ENCODE measurements at places on chromosomes 4 and X.

DNA sequence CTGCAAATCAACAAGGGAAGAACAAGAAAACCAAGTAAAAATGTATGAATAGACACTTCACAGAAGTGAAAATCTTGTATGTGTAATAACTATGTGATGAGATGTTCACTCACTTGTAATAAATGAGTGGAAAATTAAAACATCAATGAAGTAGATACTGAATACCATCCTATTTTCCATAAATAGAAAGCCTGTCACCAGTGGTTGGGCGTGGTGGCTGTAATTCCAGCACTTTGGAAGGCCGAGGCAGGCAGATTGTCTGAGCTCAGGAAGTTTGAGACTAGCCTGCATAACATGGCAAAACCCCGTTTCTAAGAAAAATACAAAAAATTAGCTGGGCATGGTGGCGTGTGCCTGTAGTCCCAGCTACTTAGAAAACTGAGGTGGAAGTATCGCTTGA is 53.5 kb upstream of the SOD3 start:
- DNase-seq: no peak

DNA sequence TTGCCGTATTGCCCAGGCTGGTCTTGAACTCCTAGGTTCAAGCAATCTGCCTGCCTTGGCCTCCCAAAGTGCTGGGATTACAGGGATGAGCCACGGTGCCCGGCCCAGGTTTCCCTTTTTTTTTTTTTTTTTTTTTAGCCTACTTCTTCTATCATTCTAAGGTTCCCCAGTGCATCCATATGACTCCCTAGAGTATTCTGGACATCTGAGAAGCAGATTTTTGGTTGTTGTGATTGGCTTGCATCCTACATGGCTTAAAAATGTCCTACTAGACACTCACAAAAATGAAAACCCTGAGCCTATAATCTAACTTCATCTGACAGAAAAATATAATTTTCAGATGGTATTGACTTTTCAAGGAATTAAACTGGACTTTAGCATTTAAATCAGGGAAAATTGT is 41.7 kb downstream of the SMIM14 start:
- no peak for DNase-seq

- no peak for DNase-seq
Observed at GRCh38 chr4:81227968-81228367, 12.9 kb upstream of the PRKG2 start.

DNA sequence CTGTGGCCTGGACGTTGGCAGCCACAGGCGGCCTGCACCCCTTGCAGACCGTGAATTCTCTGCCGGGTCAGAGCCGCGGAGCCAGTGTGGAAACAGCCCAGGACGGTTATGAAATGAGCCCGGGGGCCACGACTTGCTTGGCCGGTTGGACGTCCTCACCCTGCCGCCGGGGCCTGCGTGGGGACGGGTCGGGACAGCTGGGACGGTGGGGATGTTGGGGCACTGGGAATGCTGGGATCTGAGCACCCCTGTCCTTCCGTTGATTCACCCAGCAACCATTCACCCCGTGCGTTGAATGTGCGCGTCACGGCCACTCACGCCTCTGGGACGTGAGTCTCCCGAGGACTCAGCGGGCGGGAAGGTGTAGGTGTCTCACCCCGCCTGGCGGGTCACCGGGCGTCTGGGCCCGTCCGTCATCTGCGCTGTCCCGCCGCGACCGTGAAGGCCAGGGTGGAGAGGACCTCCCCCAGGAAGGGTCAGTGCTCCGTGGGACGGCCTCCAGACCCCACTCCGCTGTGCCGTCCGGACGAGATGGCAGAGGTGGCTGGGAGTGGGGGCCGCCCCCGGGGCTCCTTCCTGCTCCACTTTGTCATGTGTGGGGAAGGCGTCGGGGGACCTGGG is 4.5 kb upstream of the PLCXD1 start:
- DNase-seq: peak; percentile 34

DNA sequence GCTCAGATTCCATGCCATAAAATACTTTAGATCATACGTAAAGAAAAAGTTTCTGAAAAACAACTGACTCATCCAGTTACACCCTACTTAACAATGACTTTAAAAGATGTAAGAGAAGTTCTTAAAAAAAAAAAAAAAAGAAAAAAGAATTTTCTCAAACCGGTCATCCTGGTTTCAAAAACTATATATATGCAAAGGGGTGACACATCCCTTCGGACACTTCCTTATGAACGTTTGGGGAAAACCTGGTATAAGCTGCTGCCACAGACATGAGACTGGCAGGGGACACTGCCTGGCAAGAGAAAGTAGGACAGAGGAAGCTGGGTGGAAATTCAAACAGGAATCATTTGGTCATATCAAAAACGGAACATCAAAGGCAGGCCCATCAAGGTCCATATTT is 81.2 kb upstream of the PRSS48 start:
- no peak for DNase-seq

GRCh38 chr4:7600247-7600646 is 165.5 kb upstream of the PSAPL1 start:
- DNase-seq: no peak

DNA sequence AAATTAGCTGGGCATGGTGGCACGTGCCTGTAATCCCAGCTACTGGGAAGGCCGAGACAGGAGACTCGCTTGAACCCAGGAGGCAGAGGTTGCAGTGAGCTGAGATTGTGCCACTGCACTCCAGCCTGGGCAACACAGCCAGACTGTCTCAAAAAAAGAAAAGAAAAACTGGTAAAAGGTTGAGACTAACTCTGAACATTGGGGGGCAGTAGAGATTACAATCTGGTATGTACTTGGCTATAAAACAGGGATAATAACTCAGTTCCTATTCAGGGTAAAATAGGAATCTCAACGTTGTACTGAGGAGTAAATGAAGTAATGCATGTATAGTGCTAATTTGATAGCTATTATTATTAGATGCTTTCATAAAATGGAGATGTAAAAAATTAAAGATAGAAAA is 12.5 kb upstream of the KLF8 start:
- no peak for DNase-seq

- no peak for DNase-seq
Observed at GRCh38 chr4:120466429-120466828, 399.8 kb upstream of the MAD2L1 start.
